HS-5 (cell line): ENCODE measurements at places on chromosomes 11 and 22.
A peak's percentile ranks its signal among the peaks of the same experiment; 100 is the strongest.

GRCh38 chr11:35919244-35919643 lies 24.6 kb upstream of the LDLRAD3 start:
- DNase-seq = no peak

DNA sequence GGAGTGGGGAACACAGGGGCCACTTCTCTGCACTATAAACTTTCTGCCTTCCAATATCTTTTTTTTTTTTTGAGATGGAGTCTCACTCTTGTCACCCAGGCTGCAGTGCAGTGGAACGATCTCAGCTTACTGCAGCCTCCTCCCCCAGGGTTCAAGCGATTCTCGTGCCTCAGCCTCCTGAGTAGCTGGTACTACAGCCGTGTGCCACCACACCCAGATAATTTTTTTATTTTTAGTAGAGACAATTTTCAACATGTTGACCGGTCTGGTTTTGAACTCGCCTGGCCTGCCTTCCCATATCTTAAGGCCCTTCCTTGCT lies 1.7 kb downstream of the SLC3A2 start:
- no peak for DNase-seq

- DNase-seq = no peak
These were observed 12.6 kb upstream of the P2RY6 start for GRCh38 chr11:73259406-73260126.

DNA sequence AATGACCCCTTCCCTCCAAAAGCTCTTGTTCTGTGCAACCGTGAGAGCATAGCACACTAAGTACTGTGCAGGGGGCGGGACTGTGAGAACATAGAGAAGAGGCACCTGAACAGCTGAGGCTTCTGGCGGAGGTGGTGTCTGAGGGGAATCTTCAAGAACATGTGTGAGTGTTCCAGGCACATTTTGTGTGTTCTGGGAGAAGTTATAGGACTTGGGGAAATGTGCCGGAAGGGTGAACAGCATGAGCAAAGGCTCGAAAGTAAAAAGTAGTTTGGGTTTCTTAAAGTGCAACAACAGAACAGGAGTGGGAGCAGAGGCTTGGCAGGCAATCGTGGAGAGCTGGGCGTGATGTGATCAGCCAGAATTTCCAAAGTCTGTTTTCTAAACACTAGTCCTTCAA lies 12.4 kb upstream of the SYN3 start:
- DNase-seq = no peak

GRCh38 chr11:74927496-74927895 lies 21.4 kb downstream of the XRRA1 start:
- DNase-seq = no peak

- no peak for DNase-seq
These were observed 7.2 kb downstream of the PTDSS2 start for GRCh38 chr11:457111-457760.

DNA sequence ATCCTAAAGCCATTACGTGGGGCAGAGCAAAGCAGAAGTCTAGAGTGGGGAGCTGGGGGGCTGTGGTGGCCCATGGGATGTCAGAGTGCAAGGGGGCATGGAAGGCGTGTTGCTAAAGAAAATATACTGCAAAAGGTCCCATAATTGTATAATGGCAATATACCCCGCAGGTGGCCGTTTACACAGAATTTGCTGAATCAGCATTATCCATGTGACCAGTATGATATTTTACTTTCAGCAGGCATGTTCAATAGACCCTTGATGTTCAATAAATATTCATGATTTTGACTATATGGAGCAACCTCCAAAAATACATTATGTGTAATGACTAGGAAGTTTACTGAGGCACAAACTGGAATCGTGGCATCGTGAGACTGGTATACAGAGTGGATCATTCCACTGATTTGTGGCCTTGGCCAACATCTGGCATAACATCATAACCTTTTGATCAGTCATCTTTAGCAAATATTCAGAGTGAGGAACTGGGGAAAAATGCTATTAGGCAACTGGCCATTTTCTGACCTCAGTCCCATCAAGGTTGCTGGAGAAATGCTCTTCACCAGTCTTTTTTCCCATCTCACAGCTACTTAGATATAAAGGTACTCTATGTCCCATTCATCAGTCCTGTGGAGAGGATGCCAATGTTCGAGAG lies 29.3 kb upstream of the PPP2R1B start:
- DNase-seq = peak; percentile 56

GRCh38 chr11:126333142-126333541 lies 22.3 kb upstream of the ST3GAL4 start:
- no peak for DNase-seq

GRCh38 chr11:33699515-33700062 lies 1.0 kb downstream of the C11orf91 start:
- no peak for DNase-seq

- no peak for DNase-seq
These were observed 21.6 kb downstream of the OR51E1 start for GRCh38 chr11:4665424-4665823.

DNA sequence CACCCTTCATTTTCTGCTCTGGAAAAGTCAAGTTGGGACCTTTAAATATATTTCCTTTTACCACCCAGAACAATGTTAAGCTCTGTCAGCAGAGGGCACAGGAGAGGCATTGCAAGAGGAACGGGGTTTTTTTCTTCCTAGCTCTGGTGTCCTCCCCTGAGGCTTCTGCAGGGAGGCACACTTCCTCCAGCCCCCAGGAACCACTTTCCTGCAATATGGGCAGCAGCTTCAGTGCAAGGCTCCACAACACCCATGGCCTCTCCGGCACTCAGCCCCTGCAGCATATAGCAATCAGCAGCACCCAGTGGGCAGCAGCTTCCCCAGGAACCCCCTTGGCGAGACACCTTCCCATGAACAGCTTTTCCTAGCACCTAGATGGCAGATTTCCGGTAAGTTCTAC lies 101.4 kb downstream of the SYT9 start:
- DNase-seq = no peak

DNA sequence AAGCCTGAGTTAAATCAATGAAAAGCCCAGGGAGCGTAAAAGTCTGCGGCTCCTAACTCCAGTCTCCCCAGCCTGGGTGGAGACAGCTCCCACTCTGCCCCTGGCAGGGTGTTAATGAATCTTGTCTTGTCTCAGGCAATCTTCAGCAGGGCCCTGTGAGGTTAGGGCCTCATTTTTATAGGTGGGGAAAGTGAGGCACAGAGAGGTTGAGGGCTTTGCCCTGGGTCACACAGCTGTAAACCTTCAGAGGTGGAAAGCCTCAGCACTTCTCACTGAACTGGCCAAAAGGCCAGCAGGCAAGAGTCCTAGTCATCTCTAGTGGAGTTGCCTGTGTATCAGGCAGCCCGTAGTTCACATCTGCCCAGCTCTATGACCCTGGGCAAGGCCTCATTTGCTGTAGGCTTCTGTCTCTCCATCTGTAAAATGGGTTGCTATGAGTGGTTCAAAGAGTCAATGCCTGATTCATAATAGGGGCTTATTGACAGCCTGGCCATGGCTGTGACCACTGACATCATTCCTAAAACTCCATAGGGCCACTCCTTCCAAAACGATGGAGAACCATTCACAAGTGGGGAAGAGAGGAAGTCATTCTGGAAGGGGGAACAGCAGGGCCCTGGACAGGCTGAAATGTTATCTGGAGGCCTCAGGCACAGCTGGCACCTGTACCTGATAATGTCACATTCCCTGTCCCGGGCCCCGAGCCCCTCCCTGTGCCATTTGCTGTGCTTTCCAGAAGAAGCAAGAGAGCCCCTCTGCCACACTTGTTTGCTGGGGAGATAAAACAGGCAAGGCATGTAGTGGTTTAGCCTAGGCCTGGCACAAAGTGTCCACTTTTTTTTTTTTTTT lies 6.0 kb downstream of the CBX7 start:
- DNase-seq = no peak

DNA sequence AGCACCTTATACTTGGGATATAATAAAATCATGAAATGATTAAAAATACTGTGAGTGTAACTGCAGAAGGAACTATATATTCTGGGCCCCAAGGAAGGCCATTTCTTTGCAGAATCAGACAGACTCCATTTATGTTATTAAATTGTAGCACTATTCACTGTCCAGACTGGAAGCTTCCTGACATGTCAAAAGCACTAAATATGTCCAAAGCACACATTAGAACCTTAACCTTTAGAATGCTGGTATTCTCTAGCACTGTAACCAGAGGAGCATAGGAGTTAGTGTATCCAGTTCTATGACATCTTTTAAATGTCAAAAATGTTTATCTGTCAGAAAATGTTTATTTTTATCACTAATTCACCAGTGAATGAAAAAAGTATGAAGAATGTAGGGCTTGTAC lies 246.9 kb downstream of the CADM1 start:
- DNase-seq = no peak

DNA sequence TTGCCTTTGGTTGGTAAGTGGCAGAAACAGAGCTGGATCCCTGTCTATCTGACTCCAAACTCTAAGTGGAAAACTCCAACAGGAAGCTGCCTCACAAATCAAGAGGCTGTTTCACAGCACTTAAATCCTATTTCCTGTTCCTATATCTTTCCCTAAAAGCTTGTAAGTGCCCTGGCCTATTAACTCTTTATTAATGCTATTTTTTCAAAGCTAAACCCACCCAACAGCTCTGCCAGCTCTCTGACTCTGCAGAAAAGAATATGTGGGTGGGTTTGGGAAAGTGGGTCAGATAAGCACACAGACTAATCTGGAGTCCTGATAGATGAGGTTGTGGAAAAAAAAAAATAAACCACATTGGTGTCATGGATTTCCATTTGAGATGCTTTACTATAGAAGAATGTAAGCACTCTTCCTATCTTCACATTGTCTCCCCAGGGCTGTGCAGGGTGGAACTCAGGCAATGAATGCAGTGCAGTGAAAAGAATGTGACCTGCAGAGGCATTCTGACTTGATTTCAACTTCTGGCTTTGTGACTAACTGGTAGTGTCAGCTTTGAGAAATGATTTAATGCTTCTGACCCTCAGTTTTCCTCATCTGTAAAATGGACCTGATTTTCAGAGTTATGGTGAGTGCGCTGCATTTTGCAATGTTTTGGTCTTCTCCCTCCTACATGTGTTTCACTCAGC lies 125.6 kb downstream of the AASDHPPT start:
- DNase-seq = no peak

DNA sequence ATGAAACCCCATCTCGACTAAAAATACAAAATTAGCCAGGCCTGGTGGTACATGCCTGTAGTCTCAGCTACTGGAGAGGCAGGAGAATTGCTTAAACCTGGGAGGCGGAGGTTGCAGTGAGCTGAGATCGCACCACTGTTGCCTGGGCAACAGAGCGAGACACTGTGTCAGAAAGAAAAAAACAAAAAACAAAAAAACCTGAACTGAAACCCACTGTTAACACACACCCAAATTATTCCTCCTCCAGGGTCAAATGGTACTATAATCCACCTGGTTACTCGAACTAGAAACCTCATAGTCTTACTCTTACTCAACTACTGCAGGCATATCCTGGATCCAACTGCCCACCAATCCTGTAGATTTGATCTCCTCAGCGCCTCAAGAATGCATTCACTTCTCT lies 35.5 kb downstream of the USP28 start:
- no peak for DNase-seq

GRCh38 chr11:86696451-86696850 lies 24.0 kb upstream of the ME3 start:
- DNase-seq = no peak

DNA sequence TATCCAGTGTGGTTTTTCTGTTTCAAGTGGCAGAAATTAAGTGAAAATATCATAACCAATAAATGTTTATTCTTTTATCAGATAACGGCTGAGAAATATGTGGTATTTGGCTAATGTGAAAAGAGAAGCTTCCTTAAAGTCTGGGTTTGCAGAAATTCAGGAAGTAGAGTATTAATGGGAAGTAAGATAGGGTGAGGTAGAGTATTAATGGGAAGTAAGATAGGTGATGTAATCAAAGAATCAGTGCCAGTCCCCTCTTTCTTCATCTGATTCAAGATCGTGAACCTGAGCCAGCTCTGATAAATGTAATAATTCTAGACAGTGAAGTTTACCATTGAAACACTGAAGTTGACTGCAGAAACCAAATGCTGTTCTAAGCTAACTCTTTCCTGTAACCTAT lies 30.9 kb downstream of the TRPC6 start:
- DNase-seq = no peak

- no peak for DNase-seq
These were observed 25.8 kb downstream of the QSER1 start for GRCh38 chr11:32918427-32918826.

DNA sequence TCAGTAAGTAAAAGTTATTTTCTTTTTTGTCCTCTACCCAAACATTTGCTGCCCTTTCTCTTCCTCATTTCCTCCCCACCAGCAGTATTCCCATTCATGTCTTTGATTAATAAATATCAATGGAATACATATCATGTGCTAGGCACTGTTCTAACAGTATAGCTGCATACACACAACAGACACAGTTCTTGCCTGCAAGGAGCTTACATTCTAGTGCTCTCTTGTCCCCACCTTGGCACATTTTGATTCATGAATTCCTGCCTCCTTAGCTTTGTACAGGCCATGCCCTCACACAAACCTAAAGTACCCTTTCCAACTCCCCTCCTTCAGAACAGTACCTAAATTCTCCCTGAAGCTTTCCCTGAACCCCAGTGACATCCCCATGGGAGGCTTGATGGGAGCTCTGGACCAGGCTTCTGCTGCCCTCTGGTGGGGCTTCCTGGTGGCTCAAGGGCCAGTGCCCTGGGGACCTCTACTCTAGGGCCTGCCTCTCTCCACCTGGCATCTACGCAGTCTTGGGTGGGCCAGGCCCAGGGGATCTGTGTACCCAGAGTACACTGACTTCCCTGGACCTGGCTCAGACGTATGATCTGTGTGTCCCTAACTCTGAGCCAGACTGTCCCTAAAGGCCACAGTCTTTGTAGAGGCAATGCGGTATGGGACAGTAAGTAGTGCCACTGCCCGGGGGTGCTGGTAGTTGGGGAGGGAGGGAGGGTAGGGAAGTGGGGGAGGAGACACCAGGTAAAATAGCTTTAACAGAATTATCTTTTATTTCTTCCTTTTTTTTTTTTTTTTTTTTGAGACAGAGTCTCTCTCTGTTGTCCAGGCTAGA lies 14.1 kb downstream of the RPS13 start:
- no peak for DNase-seq

GRCh38 chr11:35197292-35197691 lies 58.3 kb downstream of the CD44 start:
- no peak for DNase-seq

DNA sequence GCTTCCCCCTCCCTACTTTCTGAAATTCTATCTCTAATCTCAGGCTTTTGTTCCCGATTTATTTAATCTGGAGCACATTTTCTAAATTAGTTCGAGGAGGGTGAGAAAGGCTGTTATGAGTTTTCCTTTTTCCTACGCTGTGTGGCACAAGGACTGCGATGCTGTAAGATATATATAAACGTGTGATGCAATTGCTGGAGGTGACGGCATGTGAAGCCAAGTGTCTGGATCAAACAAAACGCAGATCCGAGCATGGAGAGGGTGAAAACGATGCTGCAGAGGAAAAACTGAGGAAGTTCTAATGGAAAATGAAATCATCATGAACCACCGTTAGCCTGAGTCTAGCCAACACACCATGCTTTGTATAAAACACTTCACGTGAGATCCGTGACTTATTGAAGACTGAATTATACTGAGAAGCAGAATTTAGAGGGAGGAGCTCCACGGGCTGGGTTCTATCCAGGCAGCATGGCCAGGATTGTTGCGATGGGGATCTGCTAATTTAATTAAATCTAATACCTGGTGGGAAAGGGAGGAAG lies 4.4 kb downstream of the PKNOX2 start:
- no peak for DNase-seq
